IPS DF 6.9 (cell line): ENCODE measurements at places on chromosomes 6 and 20.

- no peaks in the 10 kb centered on the region for H3K27me3 ChIP-seq
- H3K4me1 ChIP-seq = no peaks in the 10 kb centered on the region
- H3K4me3 ChIP-seq = no peak overlapping the region
- H3K27ac ChIP-seq = no peak overlapping the region
- DNase-seq = peak; percentile 82
Observed at GRCh38 chr20:16434062-16434664, 139.1 kb downstream of the KIF16B start.

DNA sequence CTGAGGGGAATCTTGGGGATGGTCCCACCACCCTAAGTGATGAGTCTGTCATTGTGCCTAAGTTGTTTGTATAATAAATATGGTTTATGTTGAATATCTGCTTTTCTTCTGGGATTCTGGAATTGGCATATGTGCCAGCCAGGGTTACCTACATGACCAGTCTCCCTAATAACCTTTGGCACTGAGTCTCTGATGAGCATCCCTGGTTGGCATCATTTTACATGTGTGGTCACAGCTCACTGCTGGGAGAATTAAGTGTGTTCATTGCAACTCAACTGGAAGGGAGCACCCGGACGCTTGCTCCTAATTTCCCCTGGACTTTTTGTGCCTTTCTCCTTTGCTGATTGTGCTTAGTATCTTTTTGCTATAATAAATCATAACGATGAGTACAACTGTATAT lies 8.1 kb downstream of the SMAP1 start:
- no peak for DNase-seq
- no peaks in the 10 kb centered on the region for H3K27me3 ChIP-seq
- no peaks in the 10 kb centered on the region for H3K36me3 ChIP-seq
- no peaks in the 10 kb centered on the region for H3K4me1 ChIP-seq
- no peak overlapping the region for H3K27ac ChIP-seq

- H3K36me3 ChIP-seq = no peaks in the 10 kb centered on the region
- peaks cover 5% of the 10 kb centered on the region for H3K4me1 ChIP-seq
- no peaks in the 10 kb centered on the region for H3K27me3 ChIP-seq
- no peak overlapping the region for H3K4me3 ChIP-seq
- DNase-seq = peak; percentile 55
Observed at GRCh38 chr20:1427457-1428054, 34.7 kb upstream of the FKBP1A start.

- H3K27ac ChIP-seq = no peak overlapping the region
- H3K27me3 ChIP-seq = no peaks in the 10 kb centered on the region
- no peak overlapping the region for H3K4me3 ChIP-seq
- DNase-seq = no peak
- H3K4me1 ChIP-seq = no peaks in the 10 kb centered on the region; the same call in 1 of the 2 replicates
- peaks cover 49% of the 10 kb centered on the region for H3K36me3 ChIP-seq
Observed at GRCh38 chr6:33695451-33695887, 16.0 kb downstream of the UQCC2 start.

GRCh38 chr20:5528719-5529256 lies 212.0 kb upstream of the PROKR2 start:
- H3K4me3 ChIP-seq = no peak overlapping the region
- peak; percentile 87 for DNase-seq
- H3K4me1 ChIP-seq = 0 out of 2 replicates have a peak, but pooled peaks cover 1% of the 10 kb centered on the region
- H3K27me3 ChIP-seq = no peaks in the 10 kb centered on the region
- H3K36me3 ChIP-seq = no peaks in the 10 kb centered on the region
- H3K27ac ChIP-seq = no peak overlapping the region
